ENCODE measurements at places on chromosomes 13 and 19.

DNA sequence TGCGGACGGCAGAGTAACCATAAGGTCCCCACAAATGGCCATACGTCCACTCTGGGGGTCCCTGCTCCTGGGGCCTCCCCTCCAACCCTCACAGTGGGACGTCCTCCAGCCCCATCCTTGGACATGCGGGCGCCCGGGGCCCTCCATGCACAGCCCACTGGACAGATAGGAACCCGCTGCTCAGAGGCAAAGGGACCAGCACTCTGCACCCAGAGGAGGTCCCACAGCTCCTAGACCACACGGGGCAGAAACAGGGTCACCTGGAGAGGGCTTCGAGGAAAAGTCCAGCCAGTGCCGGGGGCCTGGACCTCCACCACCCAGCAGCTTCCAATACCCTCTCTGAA, 11.1 kb downstream of the REXO1 start:
- no peak for DNase-seq

GRCh38 chr13:25024175-25024574, 71.8 kb upstream of the PABPC3 start:
- DNase-seq: no peak

DNA sequence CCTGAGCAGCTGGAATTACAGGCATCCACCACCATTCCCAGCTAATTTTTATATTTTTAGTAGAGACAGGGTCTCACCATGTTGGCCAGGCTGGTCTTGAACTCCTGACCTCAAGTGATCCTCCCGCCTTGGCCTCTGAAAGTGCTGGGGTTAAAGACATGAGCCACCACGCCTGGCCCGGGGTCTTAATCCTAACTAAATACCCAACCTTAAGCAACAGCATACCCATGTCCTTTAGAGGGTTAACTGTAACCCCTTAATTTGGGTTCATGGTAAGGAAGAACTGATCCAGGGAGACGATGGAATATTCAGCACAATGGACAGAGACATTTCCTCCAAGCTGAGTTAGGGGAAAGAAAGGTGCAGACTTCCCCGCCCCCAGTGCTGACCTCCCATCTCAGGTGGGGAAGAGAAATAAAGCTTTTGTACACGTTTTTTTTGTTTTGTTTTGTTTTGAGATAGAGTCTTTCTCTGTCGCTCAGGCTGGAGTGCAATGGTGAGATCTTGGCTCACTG, 8.7 kb upstream of the GALP start:
- DNase-seq: no peak

- no peak for DNase-seq
Observed at GRCh38 chr19:52351512-52351911, 15.5 kb downstream of the ZNF610 start.
